ENCODE measurements at places on chromosomes 1 and 21.
A peak's percentile ranks its signal among the peaks of the same experiment; 100 is the strongest.

- peak; percentile 40 for DNase-seq
Measured at GRCh38 chr1:1290238-1290731, 10.0 kb downstream of the SCNN1D start.

DNA sequence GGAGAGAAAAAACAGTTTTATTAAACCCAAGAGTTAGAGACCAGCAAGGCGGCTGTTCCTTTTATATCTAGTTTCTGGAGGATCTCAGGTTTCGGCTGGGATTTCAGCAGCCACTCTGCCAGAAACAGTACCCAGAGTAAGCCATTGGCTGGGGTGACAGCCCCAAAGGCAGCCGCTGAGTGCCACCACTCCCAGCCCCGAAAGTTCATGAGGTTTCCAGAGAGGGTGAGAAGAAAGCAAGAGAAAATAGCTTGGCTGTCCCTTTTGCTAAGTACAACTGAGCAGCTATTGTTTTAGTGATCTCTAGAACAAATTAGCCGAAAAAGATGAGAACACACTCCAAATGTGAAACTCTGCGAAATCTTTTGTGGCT is 1.2 kb downstream of the SH3BGR start:
- no peak for DNase-seq

- DNase-seq = no peak
Measured at GRCh38 chr1:46719689-46720088, 775 bp upstream of the EFCAB14 start.

DNA sequence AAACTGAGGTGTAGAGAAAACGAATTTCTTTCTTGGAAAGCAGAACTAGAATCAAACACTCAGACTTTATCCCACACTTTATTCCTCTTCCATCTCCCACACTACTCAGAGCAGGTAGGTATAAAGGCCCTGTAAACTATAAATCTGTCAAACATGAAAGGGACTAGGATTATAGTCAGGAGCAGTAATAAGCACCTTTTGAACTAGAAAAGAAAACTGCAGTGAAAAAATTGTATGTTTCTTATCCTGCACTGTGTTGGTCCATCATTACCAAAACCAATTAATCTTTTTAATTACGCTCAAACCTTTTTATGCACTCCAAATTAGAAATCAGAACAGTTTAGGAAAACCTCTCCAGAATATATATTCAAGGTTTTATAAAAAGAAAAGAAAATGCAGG is 47.6 kb downstream of the LPAR3 start:
- no peak for DNase-seq

- DNase-seq = no peak
Measured at GRCh38 chr1:87781554-87781953, 452.9 kb downstream of the LMO4 start.

DNA sequence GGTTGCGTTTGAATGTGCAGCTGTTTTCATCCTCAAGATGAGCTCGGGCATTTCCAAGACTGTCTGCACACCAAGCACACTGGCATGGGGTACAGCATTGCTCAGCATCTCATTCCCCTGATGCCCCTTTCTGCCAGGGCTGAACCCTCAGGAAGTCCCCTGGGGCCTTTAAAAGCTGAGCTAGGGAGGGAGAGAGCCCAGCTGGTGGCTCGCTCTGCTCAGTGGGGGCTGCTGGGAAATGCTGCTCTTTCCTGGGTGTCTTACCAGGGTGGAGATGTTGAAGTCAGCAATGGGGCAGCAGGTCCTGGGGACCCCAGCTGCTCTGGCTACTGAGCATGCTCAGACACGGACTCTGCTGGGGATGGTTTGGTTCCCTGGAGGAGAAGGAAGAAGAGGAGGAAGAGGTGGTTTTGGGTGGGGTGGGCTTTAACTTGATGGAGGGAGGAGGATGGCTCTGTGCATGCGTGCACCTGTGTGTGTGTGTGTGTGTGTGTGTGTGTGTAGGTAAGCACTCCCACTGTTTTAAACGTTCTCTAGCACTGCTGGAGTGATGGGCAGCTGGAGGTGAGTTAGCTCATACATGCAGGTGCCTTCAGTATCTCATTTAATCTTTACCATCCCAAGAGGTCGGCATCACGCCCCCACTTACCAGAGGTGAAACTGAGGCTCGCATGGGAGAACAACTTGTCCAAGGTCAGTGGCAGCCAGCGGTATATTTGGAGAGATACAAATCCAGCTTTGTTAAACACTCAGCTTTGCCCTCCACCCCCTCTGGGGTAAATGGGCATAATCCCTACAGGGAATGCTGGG is 40.9 kb downstream of the ACTL8 start:
- DNase-seq = no peak

- no peak for DNase-seq
Measured at GRCh38 chr1:9589719-9590157, 1.0 kb downstream of the TMEM201 start.

DNA sequence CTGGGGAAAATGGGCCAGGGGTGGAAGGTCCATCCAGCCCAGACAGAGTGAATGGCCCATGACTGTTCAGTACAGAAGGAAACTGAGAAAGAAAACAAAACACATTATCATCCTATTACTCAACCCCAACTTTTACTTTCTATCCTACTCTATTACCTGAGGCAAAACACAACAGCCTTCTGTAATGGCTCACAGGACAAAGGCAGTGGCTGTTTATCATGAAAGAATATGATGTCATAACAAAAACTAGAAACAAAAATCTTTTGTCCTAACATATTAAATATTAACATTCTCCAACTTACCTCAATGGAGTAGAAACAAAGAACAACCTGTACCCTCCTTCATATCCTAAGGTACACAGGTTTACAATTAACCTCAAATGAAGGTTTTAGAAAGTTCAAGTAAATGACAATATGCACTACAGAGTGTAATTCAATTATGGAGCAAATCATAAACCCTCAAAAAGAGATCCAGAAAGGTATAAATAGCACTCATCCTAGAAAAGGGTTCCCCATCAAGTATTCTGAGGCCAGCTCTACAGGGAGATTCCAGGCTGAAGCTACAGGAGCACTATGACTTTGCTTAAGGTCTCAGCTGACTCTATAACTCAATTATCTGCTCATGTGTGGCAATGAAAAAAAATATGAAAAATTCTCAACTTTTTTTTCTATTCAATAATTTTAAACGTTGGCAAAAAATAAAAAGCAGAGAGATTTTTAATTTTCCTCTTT is 15.1 kb downstream of the ELK4 start:
- no peak for DNase-seq

DNA sequence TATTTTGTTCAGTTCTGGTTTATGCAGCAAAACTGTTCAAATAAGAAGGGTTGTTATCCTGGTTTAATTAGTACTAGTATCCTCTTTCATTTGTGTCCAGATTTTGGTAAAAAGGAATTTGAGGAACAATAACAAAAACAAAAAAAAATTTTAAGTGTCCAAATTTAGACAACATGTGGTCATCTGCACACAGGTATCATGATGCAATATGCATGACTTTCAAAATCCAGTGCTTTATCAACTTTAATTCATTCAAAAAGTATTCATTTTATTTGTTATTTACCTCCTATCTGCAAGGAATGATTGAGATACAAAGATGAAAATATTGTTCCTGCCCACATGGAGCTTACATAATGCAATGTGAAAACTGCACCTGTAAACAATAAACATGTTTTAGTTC is 16.7 kb upstream of the MAGI3 start:
- no peak for DNase-seq

DNA sequence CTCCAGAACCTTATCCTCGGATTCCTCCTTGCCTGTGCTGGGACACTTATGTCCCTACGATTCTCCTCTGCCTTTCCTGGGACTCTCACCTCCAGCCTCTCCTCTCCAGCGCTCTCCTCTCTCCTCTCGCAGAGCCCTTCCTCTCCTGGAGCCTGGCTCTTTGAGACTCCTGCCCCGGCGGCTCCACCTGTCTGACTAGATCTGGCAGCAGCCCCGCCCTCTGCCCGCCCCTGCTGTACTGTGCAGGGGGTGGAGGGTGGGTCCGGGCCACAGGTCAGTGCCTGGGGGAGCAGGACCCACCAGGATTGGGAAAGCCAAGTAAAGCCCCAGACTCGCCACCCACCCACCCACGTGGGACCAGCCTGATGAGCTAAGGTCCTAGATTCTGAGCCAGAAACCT is 1.6 kb downstream of the ELOVL1 start:
- no peak for DNase-seq

DNA sequence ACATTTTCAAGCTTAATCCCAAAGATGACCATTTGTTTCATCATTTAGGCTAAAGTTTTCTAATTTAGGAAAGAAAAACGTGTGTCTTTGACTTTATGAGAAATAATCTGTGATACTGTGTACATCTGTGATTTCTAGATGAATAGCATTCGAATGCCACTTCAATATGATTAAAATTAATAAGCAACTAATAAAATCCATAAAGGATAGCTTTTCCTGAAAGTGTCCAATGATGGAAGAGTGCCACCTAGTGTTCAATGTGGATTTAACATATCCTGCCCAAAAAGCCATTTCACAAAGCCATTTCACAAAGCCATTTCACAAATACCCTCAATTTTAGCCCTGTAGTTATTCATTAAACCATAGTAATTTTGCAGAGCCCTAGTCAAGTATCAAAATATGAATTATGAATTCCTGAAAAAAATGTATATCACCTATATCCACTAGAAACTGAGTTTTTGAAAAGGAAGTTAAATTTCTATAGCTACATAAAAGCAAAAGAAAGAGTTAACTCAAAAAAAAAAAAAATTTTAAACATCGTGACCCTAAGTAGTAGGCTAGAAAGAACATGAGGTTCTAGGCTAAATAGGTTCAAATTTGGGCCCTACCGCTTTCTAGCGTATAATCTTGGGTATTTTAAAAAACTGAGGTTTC is 19.1 kb downstream of the NME7 start:
- peak; percentile 58 for DNase-seq

GRCh38 chr1:217472915-217473314 is 158.0 kb downstream of the GPATCH2 start:
- DNase-seq = no peak

GRCh38 chr1:20405893-20406604 is 80.0 kb downstream of the CAMK2N1 start:
- no peak for DNase-seq

DNA sequence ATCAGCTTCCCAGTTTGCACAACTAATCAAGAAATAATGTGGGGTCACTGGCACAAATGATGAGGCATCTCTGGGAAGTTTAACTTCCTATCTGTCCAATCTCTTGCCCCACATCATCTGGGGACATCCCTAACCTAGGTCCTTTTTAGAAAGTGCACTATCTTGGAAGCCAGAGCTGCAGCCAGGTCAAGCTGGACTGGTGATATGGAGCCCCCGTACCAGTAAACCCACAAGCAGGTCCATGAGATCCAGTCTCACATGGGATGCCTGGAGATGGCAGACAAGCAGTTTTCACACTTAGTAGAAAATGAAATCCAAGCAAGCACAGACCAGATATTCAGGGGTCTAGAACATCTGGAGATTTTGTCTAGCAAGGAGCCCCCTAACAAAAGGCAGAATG is 27.5 kb upstream of the BSDC1 start:
- no peak for DNase-seq

GRCh38 chr1:228150461-228151179 is 890 bp downstream of the GJC2 start:
- DNase-seq = no peak

DNA sequence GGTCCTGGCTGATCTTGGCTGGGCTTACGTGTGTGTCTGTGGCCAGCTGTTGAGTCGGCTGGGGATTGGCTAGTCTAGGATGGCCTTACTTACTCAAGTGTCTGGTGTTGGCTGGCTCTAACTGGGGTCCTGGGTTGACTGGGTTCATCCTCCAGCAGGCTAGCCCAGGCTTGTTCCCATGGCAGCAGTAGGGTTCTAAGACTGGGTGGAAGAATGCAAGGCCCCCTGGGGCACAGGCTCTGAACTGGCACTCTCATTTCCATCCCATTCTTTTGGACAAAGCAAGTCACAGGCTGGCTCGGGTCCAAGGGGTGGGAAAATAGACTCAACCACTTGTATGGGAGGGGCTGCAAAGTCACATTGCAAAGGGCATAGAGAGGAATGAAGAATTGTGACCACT is 7.9 kb upstream of the OPRD1 start:
- no peak for DNase-seq

- no peak for DNase-seq
Measured at GRCh38 chr1:218711001-218711400, 365.9 kb downstream of the TGFB2 start.

DNA sequence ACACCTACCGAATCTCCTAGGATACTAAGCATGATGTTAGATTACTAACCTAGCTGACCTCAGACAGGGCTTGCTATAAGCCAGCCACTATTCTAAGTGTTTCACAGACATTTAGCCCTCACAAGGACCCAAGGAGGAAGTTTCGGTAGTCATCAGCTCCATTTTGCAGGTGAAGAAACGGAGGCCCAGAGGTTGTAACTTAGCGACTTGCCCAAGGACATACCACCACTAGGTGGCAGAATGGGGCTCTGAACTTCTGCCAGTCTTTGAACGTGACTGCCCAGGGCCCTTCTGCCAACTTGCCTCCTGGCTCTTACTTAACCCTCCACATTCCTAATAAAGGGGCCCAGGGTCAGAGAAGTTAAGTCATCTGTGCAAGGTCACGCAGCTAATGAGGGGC is 283.5 kb downstream of the C1orf94 start:
- DNase-seq = no peak

All from stimulated activated naive CD4-positive, alpha-beta T cell (primary cell).